Esophagus mucosa (tissue), 1 donor: ENCODE measurements at places on chromosomes 3 and 15.
A peak's percentile ranks its signal among the peaks of the same experiment; 100 is the strongest.

GRCh38 chr3:125207949-125208568 is 4.5 kb downstream of the SLC12A8 start:
- ATAC-seq: no peak

- peak; percentile 84 for ATAC-seq
Observed at GRCh38 chr3:71520161-71521020, 63.1 kb downstream of the FOXP1 start.

- peak; percentile 51 for ATAC-seq
Observed at GRCh38 chr15:101542306-101543025, 53.0 kb upstream of the PCSK6 start.

DNA sequence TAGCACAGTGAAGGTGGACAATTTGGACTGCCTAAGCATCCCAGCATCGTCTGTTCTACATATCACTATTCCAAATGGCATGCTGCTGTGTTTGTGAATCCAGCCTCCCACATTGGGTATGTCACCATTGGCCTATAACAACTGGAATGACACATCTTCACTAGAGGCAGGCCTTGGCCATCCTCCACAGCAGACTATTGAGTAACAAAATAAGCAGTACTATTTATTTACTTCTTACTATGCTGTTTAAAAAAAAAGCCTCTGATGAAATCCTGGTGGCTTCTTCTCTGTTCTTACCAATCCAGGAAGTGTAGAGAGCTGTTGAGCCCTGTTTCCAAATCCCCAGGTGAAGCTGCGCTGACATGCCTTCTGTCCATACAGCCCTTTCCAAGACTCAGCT is 30.6 kb upstream of the CERS3 start:
- ATAC-seq: peak; percentile 99

DNA sequence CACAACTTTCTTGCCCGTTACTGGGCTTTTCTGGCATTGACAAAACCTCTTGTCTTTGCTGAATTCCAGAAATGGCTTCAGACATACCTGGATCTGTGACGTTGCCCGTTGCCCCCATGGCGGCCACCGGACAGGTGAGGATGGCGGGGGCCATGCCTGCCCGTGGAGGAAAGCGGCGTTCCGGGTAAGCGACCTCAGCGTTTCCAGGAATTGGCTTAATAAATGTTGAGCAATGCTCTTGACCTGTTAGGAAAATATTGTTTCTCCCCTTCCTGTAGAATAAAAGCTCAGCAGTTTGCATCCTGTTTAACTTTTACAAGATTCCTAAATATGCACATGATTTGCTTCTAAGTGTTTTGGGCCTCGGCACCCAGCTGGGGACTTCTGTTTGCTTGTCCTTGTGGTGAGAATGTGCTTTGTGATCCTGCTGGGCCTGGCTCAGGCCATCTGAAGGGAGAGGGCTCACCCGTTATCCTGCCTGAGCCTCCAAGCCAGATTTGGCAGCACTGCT is 46.7 kb downstream of the ARNT2 start:
- no peak for ATAC-seq

GRCh38 chr3:74676-75243 is 121.8 kb upstream of the CHL1 start:
- ATAC-seq: no peak

- no peak for ATAC-seq
Observed at GRCh38 chr3:183100376-183100775, 1.1 kb upstream of the MCCC1 start.

DNA sequence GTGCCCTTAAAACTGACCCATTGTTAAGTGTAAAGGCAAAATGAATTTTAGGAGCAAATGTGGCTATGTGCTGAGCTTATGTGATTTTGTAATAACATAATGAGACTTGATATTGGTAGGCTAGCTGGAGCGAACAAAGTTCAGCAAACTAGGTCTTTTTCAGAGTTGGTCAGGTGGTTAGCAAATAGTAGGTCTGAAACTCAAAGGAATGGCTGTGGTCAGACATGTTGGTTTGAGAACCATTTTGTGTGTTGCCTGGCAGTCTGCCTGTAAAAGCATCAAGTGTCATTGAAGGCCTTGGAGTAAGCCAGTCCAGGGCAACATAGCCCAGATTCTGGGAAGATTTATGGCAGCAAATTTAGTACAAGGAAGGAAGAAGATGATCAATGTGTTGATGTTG is 16.4 kb downstream of the FBXO22 start:
- ATAC-seq: no peak

- no peak for ATAC-seq
Observed at GRCh38 chr15:57731530-57732103, 25.1 kb downstream of the POLR2M start.

GRCh38 chr3:169467751-169468150 is 195.8 kb downstream of the MECOM start:
- no peak for ATAC-seq

- no peak for ATAC-seq
Observed at GRCh38 chr3:48974076-48974864, 15.8 kb upstream of the P4HTM start.

- peak; percentile 66 for ATAC-seq
Observed at GRCh38 chr3:194103505-194103904, 32.4 kb upstream of the HES1 start.

DNA sequence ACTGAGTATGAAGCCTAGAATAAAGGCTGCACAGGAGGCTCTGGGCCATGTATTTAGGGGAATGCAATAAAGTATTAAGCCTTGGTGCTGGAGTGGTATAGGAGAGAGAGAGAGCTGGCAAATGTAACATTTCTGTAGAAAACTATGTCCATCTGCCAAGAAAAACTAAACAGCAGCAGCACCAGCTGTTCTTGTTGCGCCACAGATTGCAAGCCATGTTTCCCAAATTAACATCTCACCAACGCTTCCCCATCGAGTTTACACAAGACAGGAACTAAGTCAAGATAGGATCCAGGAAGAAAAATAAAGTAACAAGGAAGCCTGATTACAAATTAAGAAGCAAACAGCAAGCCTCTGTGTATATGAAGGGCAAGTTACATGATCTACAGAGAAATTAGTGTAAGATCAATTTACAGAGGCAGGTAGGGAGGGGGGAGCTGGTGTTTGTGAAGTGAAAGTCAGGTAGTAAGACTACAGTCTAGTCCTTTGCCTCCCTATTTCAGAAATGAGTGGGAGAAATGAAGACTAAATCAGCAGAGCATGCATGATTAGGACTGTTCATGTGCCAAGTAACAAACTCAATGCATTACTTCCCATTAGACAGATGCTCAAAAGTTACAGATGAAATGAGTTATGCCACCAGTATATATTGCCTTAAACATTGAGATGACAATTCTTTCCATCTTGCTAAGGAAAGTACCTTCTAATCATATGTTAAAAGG is 900.5 kb downstream of the EPHA3 start:
- no peak for ATAC-seq

- ATAC-seq: no peak
Observed at GRCh38 chr3:52055537-52056351, 627 bp downstream of the DUSP7 start.

- no peak for ATAC-seq
Observed at GRCh38 chr3:27577504-27577903, 93.3 kb upstream of the SLC4A7 start.

DNA sequence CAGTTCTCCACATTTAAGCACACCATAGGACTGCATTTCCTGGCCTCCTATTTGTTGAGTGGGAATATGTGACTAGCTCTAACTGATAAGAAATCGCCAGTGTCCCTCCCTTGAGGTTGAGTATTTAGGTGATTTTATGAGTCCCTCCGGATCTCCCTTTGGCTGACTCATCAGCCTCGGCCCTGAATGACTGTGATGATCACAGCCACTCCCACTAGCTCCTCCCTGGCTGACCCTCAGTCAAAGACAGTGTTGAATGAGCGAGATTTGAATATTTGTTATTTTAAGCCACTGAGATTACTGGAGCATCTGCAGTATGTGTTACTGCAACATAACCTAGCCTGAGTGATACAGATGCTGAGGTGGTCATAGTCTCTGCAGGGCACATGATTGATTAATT is 515.3 kb downstream of the EPHB1 start:
- ATAC-seq: no peak

GRCh38 chr3:16181361-16181760 is 6.9 kb downstream of the GALNT15 start:
- no peak for ATAC-seq

- no peak for ATAC-seq
Observed at GRCh38 chr15:76338486-76339304, 2.1 kb downstream of the ISL2 start.

DNA sequence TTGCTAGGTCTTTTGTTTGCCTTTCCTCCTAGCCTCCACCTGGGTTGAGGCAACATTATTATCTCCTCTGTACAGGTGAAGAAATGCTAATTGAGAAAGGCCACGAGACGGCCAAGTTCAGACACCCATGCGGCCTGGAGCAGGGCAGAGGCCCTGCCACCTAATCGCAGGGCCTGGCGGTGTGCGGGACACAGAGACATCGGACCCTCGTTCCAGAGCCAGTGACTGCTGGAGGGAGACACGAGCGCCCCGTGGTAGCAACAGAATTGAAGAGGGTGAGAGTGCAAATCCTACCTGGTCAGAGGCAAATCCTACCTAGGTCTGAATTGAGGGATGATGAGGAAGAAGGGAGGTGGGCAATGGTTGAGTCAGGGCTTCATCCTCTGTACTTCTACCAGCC is 113.8 kb upstream of the MEF2A start:
- no peak for ATAC-seq
